ENCODE measurements at places on chromosomes 12 and 14.

DNA sequence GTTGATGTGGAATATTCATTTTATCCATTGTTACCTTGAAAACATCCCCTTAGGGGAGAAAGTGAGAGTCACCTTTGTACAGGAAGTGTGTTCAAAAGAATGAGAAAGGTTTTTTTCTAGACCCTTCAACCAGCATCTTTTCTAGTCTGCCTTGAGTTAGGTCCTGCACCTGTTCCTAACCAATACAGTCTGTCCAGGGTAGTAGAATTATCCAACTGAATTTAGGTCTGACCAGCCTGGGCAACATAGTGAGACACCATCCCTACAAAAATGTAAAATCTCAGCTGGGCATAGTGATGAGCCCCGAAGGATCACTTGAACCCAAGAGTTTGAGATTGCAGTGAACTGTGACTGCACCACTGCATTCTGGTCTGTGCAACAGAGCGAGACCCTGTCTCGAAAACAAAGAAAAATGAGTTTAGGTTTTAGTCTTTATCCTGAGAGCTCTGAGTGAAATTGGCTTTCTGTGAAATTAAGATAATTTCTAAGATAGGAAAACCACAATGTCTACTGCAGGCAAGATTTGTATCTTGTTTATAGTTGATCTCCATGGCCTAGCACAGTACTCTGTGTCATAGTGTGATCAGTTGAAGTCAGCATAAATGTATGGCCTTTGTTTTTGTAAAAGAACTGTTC is 25.2 kb downstream of the ARHGAP5 start:
- no peak for DNase-seq

GRCh38 chr14:101197595-101198397 is 294.3 kb upstream of the RTL1 start:
- no peak for DNase-seq

GRCh38 chr14:71550367-71550766 is 381.9 kb upstream of the RGS6 start:
- DNase-seq = no peak

GRCh38 chr14:96309896-96310330 is 53.2 kb downstream of the ATG2B start:
- DNase-seq = no peak

DNA sequence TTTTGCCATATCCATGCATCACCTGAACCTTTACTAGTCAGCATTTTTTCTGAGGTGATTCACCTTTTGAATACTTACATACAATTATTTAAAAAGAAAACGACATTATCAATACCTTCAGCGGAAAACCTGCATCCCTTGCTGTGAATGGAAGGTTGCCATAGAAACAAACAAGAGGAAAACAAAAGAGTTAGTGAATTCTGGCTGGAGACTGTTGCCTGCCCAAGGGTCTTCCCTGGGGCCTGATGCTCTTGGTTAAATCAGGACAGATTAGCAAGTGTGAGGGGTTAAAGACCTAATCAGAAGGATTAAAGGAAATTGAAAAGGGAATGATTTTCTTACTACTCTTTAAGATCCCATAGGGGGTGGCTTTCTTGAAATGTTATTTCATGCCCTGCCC is 96.0 kb upstream of the WSCD2 start:
- DNase-seq = no peak

- DNase-seq = no peak
Measured at GRCh38 chr12:56103066-56103711, 1.2 kb upstream of the PA2G4 start.

- no peak for DNase-seq
Measured at GRCh38 chr12:117968826-117969659, at the start of gene KSR2. Gene KSR2, minus strand, starts transcription at chr12:117968990. Its CDS starts 735 bp downstream, at chr12:117968255.

- no peak for DNase-seq
Measured at GRCh38 chr12:96078231-96079135, 43.1 kb upstream of the LTA4H start.

Data from inflammatory macrophage treated with lipopolysaccharide for 1 hour (primary cell).